ENCODE measurements at places on chromosomes 11 and 22.

DNA sequence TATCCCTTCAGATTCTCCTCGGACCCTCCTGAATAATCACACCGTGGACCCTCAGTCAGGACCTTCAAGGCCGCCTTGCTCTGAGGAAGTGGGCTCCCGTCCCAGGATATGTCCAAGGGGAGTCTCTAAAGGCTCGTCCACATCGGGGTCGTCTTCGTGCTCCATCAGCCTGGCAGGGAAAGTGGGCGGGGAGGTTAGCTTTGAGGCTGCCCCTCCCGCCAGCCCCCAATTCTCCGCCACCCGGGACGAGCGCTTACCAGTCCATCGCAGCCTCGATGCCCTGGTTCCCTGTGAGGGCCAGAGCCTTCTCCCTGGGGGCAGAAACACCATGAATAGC lies 472 bp downstream of the UBXN1 start:
- DNase-seq = no peak

DNA sequence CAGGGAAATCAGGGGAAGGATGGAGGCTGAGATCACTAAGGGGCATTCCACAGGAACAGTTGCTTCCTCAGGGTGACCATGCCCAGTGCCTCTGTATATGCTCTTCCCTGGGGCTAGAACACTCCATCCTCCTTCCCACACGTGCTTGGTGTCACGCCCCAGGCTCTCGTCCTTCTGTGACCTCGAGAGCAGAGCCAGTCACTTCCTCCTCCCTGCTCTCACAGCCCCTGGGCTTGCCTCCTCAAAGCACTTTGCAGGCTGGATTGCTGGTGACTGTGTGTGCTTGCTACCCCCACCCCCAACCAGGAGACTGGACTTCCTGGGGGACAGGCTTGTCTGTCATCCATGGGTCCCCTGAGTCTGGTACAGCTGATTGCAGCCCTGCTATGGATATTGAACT lies 56.5 kb upstream of the AMPD3 start:
- DNase-seq = no peak

- no peak for DNase-seq
Measured at GRCh38 chr11:86625544-86625943, 46.9 kb downstream of the ME3 start.

DNA sequence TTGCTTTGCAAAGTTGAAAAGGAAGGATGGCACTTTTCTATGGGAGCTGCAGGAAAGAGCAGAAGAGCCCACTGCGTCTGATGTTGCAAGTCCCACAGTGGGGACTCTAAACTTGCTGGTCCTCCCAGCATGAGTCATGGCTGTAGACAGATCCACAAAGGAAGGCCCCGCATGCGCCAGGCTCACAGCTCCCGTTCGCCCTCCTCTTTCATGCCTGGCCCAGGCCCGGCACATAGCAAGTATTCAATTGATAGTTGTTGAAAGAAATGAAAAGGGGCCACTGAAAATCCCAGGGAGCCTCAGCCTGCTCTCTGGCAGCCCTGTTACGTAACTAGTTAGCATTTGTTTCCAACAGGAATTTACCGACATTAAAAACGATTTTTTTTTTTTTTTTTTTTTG lies 18.9 kb downstream of the AP1B1 start:
- no peak for DNase-seq

DNA sequence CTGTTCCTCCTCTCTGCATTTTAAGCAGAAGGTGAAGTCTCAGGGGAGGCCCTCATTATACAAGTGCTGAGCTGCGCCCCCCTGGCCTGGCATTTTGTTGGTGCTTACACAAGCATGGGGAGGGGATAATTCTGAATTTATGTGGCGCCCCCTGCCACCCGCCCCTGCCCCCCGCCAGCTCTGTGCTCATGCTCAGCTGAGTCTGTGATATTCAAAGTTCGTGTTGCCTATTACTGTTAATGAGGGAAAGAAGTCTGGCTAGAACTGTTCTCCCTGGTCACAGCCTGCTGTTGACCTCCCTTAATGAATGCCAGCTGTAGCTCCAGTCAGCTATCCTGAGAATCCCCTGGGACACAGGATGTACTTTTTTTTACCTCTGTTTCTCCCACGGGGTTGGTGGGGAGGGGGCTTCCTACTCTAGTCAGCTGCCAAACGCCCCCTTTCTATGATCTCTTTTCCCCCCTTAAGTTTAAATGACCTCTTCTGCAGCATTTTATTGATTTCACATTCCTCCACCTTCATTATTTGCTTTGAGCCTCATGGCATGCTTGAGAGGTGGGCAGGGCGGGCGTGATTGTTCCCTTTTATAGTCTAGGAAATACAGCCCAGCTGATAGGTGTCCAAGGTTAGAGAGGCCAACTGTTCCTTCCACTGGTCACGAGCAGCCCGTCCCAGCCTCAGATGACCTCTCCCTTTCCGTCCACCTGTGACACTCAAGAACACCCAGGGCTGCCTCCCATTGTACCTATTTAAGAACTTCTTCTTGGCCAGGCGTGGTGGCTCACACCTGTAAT lies 12.2 kb downstream of the USP2 start:
- no peak for DNase-seq

GRCh38 chr11:111765984-111766833 lies at the start of gene PPP2R1B:
TSS of gene PPP2R1B (minus strand) at chr11:111766389. CDS start at chr11:111766361, 28 bp downstream.
- DNase-seq = peak; percentile 57
